Fibroblast of skin of right biceps (primary cell): ENCODE measurements at places on chromosomes 5 and 9.

DNA sequence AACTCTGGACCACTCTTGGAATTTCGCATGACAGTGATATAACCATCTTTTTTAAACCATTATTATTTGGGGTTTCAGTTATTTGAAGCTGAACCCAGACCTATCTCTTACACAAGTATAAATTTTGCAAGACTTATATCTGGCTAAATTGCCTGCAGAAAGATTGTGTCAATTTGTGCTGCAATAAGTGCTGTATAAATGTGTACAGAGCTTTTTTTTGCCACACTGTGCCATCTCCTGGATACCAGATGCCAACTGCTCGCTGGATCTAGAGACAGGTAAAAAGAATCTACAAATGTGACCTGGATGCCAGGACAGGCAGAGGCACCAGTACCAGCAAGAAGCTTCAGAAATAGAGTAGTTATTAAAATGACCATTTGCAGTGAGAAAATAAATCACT lies 25.9 kb upstream of the TTC39B start:
- no peak for DNase-seq

GRCh38 chr5:132808866-132809265 lies 4.2 kb upstream of the SOWAHA start:
- DNase-seq: no peak

DNA sequence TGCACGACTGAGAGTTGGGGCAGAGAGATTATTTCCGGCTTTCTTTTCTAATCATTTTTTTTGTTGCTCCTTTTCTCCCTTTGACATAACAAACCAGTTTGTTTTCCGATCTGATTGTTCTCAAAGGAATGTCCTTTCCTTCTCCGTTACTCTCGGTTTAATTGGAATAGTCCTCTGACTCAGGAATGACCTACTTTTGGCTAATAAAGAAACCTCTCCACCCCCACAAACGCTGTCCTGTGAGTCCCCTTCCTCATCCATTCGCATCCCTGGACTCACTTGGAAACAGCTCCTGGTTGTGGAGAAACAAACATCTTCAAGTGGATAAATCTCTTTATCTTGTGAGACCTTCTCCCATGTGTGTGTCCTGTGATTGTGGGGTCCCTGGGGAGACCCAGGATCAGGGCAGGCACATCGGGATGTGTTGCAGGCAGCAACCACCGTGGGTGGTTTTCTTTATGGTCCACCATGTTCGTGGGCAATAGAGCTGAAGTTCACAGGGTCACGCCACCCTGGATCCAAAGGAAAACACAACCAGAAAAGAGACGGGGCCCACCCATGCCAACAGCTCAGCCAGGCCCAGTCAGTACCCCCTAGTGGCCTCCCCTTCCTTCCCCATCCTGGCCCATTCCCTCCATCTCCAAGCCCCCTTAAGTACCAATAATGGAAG lies 45.2 kb upstream of the NEK6 start:
- DNase-seq: peak; percentile 78

DNA sequence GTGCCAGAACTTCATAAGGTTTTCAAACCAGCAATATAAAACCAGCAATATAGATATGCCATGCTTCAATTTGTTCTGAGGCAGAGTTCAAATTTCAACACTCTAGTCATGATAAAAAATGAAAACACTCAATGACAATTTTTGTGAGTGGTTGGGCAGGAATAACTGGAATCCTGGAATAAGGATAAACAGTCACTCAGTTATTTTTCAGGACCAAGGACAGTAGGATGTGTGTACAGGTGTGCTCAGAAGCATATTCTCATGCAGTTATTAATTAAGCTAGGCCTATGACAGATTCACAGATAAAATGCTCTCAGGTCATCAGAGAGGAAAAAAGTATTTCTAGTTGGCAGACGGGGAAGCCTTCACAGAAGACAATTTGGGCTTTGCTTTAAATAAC lies 117.3 kb upstream of the PPP2R2B start:
- DNase-seq: no peak

DNA sequence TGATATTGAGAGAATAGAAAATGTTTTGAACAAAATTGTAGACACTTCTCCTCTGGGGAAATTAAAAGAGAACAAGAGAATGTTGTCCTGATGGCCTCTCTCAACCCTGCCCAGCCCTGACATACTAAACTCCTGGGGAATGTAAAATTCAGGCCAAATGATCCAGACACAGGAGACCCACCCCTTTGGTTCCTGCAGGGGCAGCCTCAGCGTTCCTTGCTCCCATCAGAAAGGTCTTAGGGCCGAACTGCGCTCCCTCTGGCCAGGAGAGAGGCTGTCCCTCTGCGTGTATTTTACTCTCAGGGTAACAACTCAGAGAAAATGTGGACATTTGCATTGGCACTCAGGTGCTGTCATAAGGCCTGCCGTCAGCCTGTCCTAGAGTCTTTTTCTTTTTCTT lies 616.3 kb upstream of the KLF4 start:
- no peak for DNase-seq

DNA sequence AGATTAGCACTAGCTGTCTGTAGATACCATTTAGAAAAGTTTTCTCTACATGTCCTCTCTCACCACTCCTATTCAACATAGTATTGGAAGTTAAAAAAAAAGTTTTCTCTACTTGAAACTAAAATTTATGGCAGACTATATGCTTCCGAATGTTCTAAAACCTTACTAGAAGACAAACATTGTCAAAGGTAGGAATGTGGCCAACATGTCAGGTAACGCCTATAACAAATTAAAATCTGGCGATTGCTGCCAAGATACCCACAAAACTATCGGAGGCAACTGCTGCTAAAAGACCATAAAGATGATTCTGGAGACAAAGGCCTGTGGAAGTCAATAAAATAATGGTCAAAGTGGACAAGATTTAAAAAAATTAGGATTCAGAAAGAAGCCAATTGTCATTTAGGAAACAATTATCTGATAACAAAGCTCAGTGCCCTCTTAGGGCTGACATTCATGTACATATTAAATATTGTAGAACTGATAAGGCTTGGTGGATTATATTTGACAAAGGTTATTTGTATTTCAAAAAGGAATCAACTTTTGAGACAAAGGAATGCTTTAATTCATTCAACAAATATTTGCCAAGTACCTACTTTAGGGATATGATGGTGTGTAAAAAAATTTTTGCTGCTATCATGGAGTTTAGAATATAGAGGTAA lies 52.7 kb downstream of the CDKN2A start:
- no peak for DNase-seq

DNA sequence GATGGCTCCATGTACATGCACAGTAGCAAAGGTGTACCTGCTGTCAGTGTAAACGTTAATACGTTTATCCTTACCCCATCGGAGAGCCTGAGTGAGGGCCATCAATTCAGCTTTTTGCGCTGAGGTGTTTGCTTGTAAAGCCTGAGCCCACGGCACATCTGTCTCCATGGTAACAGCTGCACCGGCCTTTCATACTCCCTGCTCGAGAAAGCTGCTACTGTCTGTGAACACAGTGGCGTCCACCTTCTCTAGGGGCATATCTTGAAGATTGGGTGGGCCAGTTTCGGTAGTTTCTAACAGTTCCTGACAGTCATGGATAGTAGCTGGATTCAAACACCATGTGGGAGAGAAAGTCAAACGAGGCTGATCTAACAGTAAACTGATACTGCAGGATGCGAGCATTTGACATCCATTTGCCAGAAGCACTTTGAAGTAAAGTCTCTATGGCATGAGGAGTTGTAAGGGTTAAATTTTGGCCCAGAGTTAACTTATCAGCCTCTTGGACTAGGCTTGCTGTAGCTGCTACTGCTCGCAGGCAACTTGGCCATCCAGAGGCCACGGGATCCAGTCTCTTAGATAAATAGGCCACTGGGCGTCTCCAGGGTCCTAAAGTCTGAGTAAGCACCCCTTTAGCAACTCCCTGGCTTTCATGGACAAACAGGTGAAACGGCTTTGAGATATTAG lies 21.0 kb upstream of the RHOBTB3 start:
- DNase-seq: no peak

GRCh38 chr5:11240293-11241190 lies 479.5 kb upstream of the DAP start:
- DNase-seq: no peak

- DNase-seq: no peak
These were observed 41.8 kb downstream of the ARHGAP26 start for GRCh38 chr5:142811866-142812557.

DNA sequence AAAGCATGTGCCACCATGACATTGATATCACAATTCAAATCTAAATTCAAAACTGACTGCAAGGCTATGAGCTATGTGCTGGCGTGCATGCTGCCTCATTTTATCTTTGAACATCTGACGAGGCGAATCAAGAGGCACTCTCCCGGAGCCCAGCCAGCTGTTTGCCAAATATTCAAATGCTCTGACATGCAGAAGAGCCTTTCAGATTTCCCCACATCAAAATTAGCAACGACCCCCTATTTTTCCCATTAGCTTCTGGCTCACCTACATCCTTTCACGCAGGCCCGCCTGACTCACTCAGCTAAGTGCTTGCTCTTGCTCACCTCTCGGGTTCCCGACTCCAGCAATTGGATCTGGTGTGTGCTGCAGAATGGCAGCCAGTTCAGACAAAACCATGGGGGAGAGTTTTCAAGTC lies 159.0 kb downstream of the NR2F1-AS1 start:
- no peak for DNase-seq

- DNase-seq: no peak
These were observed 82.9 kb downstream of the CEMIP2 start for GRCh38 chr9:71685394-71685793.

GRCh38 chr5:37875051-37875787 lies 35.4 kb upstream of the GDNF start:
- DNase-seq: peak; percentile 85

DNA sequence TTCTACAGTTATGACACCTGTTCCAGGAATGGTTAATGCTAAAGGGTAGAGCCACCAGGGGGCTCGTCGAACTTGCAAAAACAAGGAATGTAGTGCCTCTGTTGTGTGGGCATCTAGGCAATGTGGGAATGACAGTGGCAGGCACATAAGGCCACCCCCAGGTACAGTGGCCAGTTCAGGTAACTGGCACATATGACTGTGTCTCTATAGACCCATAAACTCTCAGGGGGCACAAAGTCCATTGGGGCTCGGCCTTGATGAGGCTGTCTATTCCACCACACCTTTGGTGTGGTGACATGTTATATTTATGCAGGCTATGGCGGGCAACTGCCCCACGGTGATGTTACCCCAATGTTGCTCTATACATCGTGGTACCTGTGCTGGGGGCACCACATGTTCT lies 59.6 kb upstream of the FAM120A start:
- DNase-seq: no peak

DNA sequence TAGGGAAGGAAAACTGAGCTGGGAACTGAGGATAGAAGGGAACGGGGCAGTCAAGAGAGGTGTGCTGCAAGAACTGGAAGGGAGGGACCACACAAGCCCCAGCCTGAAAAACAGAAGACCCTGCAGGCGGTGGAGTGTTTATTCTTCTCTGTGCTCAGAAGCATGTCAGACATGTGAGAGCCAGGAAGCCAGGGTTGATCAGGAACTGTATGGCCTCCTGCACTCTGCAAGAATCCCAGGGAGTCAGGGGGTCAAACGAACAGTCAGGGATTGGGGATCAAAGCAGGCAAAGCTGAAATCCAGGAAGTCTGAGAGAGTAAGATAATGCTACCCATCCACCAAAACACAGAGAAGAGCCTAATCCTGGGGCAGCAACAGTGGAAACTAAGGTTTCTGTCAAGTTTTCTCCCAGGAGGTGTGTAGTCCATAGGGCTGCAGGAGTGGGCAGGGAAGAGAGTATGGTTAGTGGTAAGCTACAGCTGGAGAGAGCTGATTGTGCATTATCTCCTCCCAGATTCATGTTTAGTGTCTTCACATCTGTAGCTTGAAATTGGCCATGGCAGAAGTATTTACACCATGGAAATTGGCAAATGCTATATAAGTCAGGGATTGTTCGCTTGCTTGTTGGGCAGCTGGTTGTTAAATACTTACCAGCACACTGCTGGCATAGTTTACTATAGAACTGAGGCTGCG lies 115.4 kb upstream of the SLC44A1 start:
- no peak for DNase-seq

- DNase-seq: no peak
These were observed 139.3 kb upstream of the FBXL17 start for GRCh38 chr5:108521011-108521700.

- no peak for DNase-seq
These were observed 19.3 kb downstream of the BRD9 start for GRCh38 chr5:873328-873727.

DNA sequence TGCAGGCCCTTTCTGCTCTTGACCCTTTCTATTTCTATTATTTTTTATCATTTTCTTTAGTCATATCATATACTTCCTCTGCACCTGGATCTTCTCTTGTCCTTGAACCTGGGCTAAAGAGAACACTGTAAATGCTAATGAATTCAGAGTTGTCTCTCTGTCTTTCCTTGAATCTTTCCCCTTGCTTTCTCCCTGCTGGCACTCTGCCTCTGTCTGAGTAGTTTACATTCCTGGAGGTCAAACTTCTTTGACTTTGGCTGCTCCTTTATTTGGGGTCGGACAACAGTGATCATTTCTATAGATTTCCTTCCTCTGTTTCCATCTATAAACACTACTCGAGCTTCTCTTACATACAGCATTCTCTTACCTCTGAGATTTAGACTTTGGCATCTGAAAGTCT lies 47.1 kb downstream of the IZUMO3 start:
- no peak for DNase-seq

DNA sequence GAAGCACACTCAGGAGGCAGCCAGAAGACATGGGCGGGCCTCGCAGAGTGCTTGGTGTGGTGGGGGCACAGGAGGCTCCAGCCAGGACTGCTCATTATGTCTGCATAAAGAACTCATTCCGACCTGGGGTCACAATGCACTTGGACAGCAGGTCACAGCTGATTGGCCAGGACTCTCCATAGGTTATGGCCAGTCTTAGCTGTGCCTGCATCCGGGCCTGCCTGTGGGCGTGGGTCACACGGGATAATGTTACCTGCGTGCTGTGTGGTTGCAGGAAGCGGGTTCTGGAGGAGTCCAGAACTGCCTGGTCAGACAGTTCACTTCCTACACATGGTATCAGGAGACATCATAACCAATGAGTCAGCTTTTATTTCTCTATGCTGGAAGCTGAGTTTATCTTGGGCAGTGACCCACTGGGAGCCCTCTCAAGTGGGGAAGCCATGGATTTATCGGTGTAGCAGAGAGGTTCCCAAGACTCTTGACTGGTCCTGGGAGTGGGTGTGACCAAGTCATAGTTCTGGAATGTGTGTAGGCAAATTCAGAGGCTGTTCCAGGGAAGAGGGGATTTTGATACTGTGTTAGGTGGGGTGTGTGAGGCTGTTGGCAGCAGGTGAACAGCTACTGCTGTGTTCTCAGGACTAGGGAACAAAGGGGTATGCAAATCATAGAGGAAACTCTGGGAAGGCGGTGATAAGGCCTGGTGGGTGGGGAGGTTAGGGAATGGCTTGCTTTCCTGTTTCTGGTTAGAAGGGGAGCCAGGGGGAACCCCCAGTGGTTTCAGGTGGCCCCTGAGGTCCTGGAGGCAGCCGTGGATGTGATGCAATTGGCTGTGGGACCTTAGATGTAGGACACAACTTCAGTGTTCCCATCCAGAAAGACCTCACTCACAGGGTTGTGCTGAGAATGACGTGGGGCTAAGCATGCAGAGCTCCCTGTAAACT lies 51.3 kb downstream of the ARHGEF37 start:
- peak; percentile 58 for DNase-seq

- no peak for DNase-seq
These were observed 134.9 kb upstream of the FBXL17 start for GRCh38 chr5:108516785-108517184.
